ENCODE measurements at places on chromosomes 13 and 19.

DNA sequence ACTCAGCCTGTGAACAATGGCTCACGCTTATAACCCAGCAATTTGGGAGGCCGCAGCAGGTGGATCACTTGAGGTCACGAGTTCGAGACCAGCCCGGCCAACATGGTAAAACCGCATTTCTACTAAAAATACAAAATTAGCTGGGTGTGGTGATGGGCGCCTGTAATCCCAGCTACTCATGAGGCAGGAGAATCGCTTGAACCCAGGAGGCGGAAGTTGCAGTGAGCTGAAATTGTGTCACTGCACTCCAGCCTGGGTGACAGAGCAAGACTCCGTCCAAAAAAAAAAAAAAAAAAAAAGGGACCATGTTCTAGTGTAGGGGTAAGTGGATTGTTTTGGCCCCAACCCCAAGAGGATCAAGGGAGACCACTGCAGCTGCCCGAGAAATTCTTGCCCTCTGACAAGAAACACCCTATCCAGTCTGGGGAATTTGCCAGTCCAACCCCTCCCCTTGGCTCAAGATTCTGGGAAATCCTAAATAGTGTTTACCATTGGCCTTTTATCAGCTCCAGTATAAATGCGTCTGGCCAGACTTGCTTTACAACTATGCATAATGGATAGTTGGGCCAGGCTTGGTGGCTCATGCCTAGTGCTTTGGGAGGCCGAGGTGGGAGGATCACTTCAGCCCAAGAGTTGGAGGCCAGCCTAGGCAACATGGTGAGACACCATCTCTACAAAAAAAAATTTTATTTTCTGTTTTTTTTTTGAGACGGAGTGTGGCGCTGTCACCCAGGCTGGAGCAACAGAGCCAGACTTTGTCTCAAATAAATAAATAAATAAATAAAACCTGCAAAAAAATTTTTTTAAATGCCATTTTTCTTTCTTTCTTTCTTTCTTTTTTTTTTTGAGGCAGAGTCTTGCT is 5.1 kb upstream of the DHDH start:
- no peak for DNase-seq

DNA sequence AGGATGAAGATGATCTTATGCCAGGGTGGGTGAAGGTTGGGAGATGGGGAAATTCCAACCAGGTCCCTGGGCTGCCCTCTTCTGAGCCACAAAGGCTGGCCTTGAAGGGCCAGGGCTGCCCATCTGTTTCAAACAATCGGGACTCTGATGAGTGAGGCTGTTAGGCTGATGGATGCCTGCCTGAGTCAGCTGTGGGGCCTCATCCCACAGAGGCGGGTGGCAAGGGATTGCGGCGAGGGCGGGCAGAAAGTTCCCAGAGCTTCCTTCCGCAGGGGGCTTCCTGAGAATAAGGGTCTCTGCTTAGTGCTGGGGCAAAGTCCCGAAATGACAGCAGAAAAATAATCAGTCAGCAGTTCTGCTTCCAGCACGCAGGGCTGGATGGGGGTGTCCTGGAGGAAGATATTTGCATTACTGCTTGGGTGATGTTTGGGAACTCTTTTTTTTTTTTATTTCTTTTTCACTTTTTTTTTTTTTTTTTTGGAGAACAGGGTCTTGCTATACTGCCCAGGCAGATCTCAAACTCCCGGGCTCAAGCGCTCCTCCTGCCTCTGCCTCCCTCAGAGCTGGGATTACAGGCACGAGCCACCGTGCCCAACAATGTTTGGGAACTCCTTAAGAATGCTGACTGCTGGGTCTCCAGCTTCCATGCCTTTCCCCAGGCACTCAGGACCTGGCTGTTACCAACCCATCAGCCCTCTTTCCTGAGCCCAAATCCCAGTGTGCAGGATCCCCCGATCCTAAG is 14.1 kb downstream of the SH3GL1 start:
- DNase-seq: no peak

DNA sequence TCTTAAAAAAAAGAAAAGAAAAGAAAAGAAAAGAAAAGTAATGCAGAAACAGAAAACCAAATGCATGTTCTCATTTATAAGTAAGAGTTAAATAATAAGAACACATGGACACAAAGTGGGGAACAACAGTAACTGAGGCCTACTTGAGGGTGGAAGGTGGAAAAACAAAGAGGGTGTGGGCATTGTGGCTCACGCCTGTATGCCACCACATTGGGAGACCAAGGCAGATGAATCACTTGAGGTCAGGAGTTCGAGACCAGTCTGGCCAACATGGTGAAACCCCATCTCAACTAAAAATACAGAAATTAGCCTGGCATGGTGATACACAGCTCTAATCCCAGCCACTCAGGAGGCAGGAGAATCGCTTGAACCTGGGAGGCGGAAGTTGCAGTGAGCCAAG is 8.1 kb downstream of the ZNF708 start:
- no peak for DNase-seq

DNA sequence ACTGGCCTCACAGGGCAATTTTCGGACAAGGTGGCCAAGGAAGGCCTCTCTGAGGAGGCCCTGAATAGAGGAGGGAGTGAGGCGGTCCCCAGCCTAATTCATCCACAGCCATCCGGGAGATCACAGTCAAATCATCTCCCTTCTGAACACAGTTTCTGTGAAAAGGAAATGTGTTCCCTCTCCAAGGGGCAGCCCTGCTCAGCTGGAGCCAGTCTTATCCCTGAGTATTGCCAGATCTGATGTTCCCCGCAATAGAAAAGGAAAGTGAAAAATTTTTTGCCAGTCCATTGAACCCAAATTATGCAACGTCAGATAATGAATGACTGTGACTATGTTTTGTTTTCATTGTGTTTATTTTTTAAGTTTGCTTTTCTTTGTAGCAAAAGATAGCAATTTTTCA is 125.9 kb downstream of the SIPA1L3 start:
- DNase-seq: no peak
